AG04450 (cell line): ENCODE measurements at places on chromosomes 2 and 18. TPM values are rescaled to one million over a fixed set of nuclear protein-coding genes. Genes with fewer than 3 reads are reported as not detected.

DNA sequence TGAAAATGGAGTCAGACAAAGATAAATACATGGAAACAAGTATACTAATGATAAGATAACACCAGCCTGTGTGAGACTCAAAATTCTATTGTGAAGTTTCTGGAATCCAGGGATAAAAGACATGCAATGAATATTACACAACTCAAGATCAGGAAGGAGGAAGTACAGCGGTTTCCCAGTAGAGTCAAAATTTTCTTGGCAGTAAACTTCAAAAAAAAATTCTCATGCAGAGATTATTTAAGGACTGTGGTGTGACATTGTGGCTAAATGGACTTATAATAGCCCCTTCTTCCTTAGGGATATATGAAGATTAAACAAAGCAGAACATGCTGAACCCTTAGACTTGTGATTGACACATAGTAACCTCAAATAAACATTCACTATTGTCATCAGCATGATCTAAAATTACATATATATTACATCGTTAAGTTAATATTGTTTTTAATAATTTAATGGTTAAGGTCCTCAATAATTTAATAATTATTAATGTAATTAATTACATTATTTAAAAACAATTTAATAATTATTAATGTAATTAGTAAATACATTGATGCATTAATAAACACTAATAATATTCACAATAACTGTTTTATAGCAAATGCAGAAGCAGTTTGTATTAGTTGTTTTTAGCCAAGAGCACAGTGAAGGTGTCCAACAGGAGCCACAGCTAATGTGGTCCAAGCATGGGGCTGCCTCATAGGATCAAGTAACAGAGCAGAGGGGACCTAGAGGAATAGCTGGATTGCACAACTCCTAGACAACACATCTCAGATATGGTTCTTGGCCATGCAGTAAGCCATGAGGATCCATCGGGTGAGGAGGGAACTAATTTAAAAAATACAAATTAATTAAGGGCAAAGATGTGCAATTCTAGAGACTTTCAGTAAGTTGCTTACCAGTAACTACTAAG, 77.3 kb downstream of the POLE4 start:
- DNase-seq = no peak

DNA sequence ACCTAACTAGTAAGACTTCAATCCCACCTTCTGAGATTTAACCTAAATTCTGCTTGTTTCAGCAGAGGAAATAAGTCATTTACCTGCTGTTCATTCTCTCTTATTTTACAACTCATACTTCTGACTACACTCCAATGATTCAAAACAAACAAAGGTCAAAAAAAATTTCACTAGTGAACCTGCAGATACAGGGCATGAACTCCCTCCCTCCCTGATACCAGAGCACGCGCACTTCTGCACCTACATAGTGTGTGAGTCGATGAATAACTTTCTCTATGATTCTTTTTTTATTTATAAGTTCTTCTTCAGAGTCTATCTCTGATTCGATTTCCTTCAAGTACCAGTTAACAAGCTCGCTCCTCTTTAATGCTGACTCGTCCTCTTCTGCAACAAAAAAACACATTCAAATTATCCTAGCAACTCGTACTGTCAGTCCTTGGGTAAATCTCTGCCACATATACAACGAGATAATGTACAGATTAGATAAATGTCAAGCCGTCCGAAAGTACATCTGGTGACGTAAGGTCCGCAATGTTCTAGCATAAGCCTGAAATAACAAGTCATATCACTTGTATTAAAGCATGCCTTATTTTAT, 7.4 kb upstream of the LCT start:
- no peak for DNase-seq

GRCh38 chr2:11104794-11105660, 50.2 kb upstream of the SLC66A3 start:
- no peak for DNase-seq

DNA sequence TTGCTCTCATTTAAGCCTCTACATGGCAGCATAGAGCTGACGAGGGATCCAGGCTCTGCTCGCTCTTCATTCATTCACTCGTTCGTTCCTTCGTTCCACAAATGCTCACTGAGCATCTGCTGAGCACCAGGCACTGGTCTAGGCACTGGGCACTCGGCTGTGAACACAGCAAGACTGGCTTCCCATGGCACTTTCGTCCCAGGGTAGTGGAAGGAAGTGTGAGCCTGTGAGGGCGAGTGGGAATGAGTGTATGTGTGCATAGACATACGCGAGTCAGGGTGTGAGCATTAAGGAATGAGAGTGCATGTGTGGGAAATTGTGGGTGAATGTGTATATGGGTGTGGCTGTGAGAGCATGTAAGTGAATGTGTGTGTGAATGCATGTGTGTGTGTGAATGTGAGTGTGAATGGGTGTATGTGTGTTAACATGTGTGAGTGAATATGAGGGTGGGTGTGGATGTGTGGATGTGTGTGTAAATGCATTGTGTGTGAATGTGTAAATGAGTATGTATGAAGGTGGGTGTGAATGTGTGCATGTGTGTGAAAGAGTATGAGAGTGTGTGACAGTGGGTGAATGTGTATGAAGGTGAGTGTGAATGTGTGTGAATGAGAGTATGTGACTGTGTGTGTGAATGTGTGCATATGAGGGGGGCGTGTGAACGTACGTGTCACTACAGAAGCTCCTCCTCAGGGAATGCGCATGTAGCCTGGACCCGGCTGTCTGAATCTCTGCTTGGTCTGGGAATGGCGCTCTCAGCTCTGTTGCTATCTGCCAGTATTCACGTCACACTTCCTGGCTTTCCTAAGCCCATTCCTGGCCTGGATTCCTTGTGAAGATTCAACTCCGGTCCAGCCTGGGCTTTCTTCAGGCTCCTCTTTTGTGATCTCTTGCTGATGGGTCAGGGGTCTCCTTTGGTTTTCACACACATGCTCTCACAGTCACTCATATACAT, 28.8 kb downstream of the SNORC start:
- peak; percentile 8 for DNase-seq

GRCh38 chr18:47899107-47899840, 31.2 kb downstream of the SMAD2 start:
- DNase-seq = no peak

- DNase-seq = peak; percentile 94
Observed at GRCh38 chr18:49725809-49726674, 87.3 kb downstream of the ACAA2 start.

DNA sequence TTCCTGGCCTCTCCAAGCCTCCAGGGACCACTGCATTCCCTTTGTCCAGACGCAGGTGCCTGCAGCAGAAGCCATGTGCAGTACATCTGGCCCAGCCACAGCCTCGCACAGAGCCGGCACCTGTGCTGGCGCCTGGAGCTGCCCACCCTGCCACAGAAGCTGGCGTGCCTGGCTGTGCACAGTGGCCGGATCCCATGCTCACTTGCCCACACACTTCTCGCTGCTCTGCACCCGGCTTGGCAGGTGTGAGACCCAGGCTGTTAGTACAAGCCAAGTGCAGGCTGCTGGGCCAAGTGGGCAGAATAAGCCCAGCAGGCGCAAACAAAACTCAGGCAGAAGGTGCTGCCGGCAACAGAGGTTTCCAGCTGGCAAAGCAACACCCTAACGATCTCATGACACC, 124.5 kb upstream of the CCDC150 start:
- DNase-seq = no peak

GRCh38 chr18:49764032-49764431, 49.3 kb downstream of the ACAA2 start:
- DNase-seq = peak; percentile 46

DNA sequence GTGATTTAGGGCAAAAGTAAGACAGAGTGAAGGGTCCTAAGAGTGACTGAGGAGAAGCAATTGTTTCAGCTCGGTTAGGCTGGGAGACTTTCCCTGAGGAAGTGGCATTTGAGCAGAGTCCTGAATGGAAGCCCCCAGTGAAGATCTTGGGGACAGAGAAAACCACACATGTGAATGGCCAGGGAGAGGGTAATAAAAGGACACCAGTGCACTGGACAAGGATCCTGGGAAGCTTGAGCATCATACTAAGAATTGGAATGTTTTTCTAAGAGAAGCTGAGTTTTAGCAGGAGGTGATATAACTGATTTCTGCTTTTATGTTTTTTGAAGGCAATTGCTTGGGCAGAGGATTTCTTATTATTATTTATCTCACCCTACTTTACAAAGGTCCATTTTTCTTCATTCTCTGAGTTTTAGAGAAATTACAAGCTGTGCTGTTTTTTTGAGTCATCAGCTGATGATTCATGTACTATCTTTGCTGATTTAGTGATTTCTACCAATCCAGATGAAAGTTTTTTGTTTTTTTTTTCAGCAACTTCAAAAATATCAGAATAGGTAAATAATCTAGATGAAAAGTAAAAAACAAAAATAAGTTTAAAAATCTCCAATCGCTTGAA, 43.5 kb downstream of the MFSD6 start:
- no peak for DNase-seq

GRCh38 chr2:72155737-72156136, 8.1 kb upstream of the CYP26B1 start:
- no peak for DNase-seq

FAM110C gene
- polyA plus RNA-seq = not detected in 2 replicates

PJVK gene
- 2.1 and 3.4 TPM in 2 replicates for polyA plus RNA-seq

LOXHD1 gene
- not detected in 2 replicates for polyA plus RNA-seq

RAB17 gene
- polyA plus RNA-seq = 0.10 and 0.21 TPM in 2 replicates

CYTIP gene
- polyA plus RNA-seq = not detected in 2 replicates

ERICH2 gene
- polyA plus RNA-seq = not detected in 2 replicates

FAM124B gene
- not detected in 2 replicates for polyA plus RNA-seq
